ENCODE measurements at places on chromosomes 11 and 22. TPM values are rescaled to one million over a fixed set of nuclear protein-coding genes. Genes with fewer than 3 reads are reported as not detected.

KRTAP5-2 gene
- total RNA-seq: not detected

OR51B2 gene
- total RNA-seq: not detected

PRR5L gene
- 0.44 TPM for total RNA-seq

OR2D2 gene
- total RNA-seq: not detected

TRIM49 gene
- not detected for total RNA-seq

TEX54 gene
- total RNA-seq: not detected

IGLL5 gene
- total RNA-seq: not detected

PDE2A gene
- total RNA-seq: 1.5 TPM

PRR14L gene
- total RNA-seq: 5.5 TPM

PGR gene
- total RNA-seq: not detected

CLMP gene
- 6.8 TPM for total RNA-seq

CCDC116 gene
- 0.07 TPM for total RNA-seq

RFPL1 gene
- total RNA-seq: not detected

PKDREJ gene
- total RNA-seq: not detected

ANO5 gene
- total RNA-seq: 0.84 TPM

QSER1 gene
- 5.0 TPM for total RNA-seq

GRIK4 gene
- total RNA-seq: not detected

HARBI1 gene
- total RNA-seq: 1.6 TPM

PIH1D2 gene
- 0.49 TPM for total RNA-seq

SLC5A12 gene
- total RNA-seq: not detected

MYO18B gene
- not detected for total RNA-seq

CENATAC gene
- 2.8 TPM for total RNA-seq

LDHAL6A gene
- not detected for total RNA-seq

ASPHD2 gene
- 2.3 TPM for total RNA-seq

OR5AR1 gene
- not detected for total RNA-seq

SLC37A2 gene
- total RNA-seq: 1.9 TPM

FAM111B gene
- total RNA-seq: 7.5 TPM

MAP6 gene
- not detected for total RNA-seq

BAIAP2L2 gene
- 4.0 TPM for total RNA-seq

FOLR2 gene
- not detected for total RNA-seq

C11orf58 gene
- total RNA-seq: 109 TPM

P4HA3 gene
- total RNA-seq: 0.06 TPM

ZBTB16 gene
- not detected for total RNA-seq

PNPLA5 gene
- total RNA-seq: not detected

ANO3 gene
- total RNA-seq: not detected

HTR3B gene
- total RNA-seq: not detected

PAX6 gene
- total RNA-seq: 4.7 TPM

PANX2 gene
- total RNA-seq: 19.5 TPM

SSH3 gene
- 50.6 TPM for total RNA-seq

DMC1 gene
- 19.8 TPM for total RNA-seq

IL10RA gene
- total RNA-seq: not detected

MMP1 gene
- total RNA-seq: 0.78 TPM

TSGA10IP gene
- total RNA-seq: not detected

SCUBE2 gene
- not detected for total RNA-seq

CLDN5 gene
- total RNA-seq: not detected

PTPRCAP gene
- not detected for total RNA-seq

FIBIN gene
- not detected for total RNA-seq
